HCEC 1CT (cell line): ENCODE measurements at places on chromosomes 3 and 15.
A peak's percentile ranks its signal among the peaks of the same experiment; 100 is the strongest.

DNA sequence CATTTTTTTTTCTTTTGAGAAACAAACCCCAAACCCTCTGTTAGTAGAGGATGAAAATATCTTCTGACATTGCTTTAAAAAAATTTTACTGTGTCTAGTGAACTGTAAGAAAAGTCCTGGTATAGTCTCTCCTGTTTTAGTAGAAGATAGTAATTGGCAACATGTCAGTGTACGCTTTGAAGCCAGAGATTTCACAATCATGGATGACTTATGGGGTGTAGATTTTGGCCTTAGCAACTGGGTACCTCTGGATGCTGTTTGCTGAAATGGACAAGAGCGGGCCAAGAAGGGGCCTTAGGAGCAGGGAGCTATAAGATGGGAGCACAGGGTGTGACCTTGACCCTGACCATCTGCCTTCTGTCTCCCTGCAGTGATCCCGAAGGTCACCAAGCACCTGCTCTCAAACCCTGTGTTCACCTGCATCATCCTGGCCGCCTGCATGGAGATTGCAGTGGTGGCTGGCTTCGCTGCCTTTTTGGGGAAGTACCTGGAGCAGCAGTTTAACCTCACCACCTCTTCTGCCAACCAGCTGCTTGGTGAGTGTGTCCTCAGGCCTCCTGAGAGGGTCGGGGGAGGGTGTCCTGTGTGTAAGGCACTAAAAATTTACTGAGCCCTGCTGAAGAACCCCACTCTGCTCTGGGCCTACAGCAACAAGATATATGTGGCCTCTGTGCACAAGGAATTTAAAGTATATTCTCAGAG, 266.7 kb downstream of the SLCO3A1 start:
- no peak for DNase-seq

DNA sequence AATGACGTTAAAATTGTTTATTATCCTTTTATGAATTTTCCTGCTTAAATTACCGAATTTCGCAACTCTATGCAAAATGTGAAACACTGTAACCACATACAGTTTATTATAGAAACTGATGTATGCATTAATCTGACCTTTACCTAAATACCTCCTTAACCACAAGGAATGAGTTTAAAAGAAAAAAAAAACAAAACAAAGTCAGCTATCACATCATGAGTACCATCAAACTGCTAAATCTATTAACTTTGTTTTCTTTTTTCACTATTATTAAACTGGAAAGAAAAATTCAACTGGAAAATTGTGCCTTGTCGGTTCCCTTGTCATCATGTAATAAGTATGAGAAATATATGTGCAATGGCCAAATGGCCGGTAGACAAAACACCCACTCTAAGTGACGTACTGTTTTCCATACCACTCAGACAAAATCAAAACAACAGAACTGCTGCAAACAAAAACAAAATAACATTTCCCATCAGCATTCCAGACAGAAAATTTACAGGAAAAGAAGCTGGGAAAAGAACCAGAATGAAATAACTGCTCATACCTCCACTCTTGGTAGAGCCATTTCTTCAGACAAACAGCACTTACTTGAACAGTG, 415.3 kb downstream of the FOXP1 start:
- peak; percentile 63 for DNase-seq

DNA sequence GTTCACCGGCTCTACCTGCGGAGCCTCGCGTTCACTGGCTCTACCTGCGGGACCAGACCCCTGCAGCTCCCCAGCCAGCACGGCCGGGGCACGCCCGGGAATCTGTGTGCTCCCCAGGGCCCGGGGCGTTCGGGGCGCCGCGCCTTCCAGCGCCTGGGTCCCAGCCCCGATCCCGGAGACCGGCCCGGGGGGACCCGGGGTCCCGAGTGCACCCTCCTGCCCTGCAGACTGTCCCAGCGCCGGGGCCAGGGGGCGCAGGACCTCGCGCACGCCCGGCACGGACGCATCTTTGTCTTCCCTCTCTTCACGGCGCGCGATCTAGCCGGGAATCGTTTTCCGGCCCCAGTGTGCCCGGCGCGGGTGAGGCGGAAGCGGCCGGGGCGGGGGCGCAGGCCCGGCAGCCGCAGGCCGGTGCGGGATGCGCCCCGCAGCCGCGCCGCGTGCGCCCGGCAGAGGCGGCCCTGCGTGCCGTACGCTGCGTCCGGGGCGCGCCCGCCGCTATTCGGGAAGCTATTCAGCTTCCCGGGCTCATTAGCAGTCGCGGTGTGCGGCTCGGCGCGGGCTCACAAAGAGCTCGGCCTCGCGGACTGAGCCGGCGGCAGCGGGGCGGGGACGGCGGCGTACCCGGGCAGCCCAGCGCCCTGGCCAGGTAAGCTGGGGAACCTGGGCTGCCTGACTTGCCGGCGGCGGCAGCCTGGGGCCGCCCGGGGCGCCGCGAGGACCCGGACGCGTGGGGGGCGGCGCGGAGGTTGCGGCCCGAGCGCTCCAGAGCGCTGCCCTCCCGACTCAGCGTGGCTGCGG, at the start of gene APBA2:
APBA2 (plus strand) TSS at position 345 of the 801 bp plus-strand sequence. CDS start 167,911 bp downstream, outside the sequence.
- peak; percentile 24 for DNase-seq

- peak; percentile 76 for DNase-seq
Observed at GRCh38 chr3:122857019-122857418, 62.1 kb downstream of the SLC49A4 start.

GRCh38 chr3:277873-278272, 81.3 kb downstream of the CHL1 start:
- no peak for DNase-seq

- peak; percentile 82 for DNase-seq
Observed at GRCh38 chr15:48966595-48967301, 3.0 kb upstream of the SHC4 start.

DNA sequence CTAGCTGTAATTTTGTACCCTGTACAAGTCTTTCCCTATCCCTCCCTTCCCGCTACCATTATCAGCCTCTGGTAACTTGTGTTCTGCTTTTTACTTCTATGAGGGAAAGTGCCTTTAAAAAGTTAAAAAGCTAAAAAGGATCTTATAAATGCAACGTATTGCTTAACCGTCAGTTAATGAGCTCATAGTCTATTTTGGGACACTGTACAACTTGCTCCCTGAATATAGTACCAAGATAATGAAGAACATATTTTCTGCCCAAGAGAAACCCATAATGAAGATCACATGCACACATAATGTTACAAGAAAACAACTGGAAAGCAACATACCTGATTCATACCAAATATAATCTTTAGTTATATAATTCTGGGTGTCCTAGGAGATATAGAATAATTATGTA, 22.6 kb downstream of the ZIC1 start:
- no peak for DNase-seq

DNA sequence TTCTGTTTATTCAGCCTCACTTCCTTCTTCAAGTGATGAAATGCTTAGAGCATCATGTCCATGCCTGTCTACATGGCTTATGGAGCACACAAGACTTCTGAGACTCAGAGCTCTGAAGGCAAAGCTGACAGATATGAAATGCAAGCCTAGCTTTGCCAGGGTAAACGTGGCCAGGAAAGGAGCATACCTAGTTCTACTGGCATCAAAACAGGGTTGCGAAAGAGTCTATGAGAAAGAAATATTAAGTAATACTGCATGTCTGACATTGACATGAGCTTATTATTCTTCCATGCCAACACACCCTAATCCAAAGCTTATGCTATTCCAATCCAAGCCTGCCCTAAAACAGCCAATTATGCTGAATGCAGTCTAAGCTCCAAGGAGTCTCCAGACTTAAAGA, 391.5 kb downstream of the ERC2 start:
- DNase-seq = no peak

- no peak for DNase-seq
Observed at GRCh38 chr3:126970101-126970500, 12.8 kb upstream of the PLXNA1 start.

- no peak for DNase-seq
Observed at GRCh38 chr3:46853441-46854415, 9.5 kb downstream of the MYL3 start.

DNA sequence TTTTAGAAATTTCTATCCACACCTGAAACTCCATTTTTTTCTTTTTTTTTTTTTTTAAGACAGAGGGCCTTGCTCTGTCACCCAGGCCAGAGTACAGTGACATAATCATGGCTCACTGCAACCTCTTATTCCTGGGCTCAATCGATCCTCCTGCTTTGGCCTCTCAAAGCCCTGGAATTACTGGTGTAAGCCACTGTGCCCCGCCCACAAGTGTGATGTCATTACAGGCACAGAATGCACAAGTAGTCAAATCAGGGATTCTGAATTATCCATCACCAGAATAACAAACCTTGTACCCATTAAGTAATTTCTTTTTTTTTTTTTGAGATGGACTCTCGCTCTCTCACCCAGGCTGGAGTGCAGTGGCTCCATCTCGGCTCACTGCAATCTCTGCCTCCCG, 1.9 kb downstream of the UQCRC1 start:
- DNase-seq = no peak

DNA sequence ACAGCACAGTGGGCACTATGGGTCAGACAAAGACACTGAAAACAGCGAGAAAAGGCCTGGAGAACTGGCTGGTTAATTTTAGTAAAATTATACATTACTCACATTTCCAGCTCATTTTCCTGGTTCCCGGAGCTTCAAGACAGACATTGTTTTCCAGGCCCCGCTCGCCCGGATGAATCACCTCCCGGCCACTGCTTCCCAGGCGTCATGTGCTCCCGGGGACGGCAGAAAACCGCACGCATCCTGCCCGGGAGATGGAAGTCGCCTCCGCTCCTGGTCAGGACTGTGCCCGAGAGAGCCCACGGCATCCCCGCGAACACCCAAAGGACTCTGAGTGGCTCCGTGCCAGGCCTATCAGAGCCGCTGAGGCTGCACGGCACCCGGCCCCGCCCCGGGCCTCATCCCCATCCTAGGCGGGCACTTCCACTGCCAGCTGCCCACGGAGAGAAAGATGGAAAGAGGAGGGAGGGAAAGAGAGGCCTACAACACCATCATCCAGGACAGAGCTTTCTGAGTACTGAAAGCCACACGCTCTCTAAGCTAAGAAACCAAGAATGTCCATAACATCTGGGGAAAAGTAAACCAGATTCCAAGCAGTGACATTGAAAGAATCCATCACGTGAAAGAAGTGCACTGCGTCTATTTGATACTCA, 75.1 kb downstream of the VGLL4 start:
- peak; percentile 86 for DNase-seq

DNA sequence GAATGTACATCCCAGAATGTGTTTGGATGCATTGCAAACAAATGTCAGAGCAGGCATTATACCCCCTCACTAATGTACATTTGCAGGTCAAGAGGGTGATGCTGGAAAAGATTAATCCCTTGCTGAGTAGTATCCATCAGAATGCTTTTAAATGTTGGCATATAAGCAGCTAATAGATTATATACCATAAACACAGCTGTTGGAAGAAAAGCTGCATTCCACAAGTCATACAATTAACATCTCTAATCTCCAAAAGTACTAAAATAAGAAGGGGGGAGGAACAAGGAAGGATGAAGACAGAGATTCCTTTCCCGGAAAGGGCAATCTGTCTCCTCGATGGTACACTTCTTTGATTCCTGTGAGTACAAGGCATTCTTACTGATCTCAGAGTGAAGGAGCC, 445.7 kb upstream of the CDIN1 start:
- peak; percentile 26 for DNase-seq

- no peak for DNase-seq
Observed at GRCh38 chr3:43758592-43759225, 68.0 kb downstream of the ABHD5 start.

GRCh38 chr3:127604035-127604434, 5.8 kb downstream of the MCM2 start:
- DNase-seq = no peak

DNA sequence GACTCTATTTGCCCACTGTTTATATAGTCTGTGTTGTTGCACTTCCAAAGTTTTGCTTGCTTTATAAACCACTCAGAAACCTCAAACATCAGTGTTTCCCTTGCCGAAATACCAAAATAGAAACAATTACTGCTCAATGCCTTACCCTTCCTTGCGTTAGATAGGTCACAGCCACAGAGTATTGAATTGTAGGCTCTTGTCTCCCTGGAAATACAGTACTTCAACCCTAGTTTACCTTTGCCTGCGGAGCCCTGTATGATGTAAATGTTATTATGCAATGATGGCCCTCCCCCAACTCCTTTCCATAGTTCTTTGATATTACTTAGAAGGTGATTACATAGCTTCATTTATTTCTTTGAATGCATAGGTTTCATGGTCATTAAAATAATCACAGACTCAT, 44.2 kb downstream of the SOX2 start:
- DNase-seq = no peak

DNA sequence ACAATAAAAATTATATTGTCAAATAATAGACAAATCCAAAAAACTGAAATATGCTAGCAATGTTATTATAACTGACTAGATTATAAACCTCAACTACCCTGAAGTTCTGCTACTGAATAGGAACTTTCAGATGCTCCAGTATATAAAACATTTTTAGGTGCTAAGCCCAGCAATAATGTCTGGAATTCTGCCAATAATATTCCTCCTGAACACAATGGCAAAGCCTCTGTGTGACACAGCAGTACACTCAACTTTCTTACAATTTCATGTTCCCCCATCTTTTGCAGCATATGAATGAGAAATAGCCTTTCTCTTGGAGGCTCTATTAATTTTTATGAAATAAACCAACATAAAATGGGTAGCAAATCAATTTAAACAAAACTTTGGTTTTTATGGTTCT, 29.5 kb downstream of the ATOSA start:
- DNase-seq = no peak

GRCh38 chr3:122493296-122493695, 21.4 kb downstream of the KPNA1 start:
- DNase-seq = no peak

GRCh38 chr3:185711255-185711870, 113.5 kb downstream of the IGF2BP2 start:
- DNase-seq = peak; percentile 29

GRCh38 chr3:40581166-40581565, 56.4 kb downstream of the ZNF621 start:
- DNase-seq = no peak

DNA sequence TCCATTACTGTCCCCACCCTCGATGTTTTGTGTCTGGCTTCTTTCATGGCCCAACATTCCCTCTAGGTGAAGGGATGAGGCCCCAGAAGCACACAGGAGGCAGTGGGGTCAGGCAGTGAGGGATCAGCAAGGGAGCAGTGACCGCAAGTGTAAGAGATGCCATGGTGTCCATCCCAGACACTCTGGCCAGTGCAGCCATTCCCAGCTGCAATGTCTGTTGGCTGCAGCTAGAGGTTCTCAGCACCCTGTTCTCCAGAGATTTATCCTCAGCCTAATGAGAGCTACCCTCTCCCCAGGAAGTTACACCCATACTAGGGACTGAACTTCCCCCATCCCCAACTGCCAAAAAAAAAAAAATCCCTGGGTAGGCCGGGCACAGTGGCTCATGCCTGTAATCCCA, 40.2 kb downstream of the TRANK1 start:
- DNase-seq = peak; percentile 20
